ENCODE measurements at places on chromosomes 3 and 15.

GRCh38 chr3:168006584-168006983 lies 89.1 kb downstream of the GOLIM4 start:
- ATAC-seq = no peak

DNA sequence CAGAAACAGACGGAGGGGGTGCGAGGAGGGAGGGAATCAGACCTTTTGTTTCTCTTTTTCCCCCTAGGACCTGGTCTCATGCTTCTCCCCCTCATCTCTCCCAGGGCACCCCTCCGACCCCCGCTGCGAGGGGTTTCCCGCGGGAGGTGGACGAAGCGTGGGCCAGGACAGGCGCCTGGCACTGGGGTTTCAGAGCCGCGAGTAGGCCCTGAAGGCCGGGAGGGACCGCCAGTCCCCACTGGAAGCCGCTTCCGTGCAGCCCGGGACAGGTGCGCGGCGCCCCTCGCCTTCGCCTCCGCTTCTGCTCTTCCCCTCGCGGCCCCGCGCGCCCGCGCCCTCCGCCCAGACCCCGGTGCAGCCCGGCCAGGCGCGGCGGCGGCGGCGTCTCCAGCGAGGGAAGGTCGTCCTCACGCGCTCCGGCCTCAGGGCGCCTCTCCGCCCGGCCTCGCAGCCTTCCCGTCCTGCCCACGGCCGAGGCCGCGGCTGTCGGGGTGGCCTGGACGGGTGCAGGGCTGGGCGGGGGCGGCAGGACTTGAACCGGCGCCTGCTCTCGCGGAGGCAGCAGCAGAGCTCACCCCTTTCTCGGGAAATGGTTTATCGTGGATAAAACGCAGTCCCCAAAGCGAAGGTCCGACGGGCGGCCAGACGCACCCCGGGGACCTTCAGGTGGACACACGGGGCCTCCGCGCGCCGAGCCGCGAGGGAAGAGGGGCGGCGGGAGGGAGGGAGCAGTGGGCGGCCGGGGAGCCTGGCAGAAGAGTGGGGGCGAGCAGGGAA lies 31.5 kb upstream of the ADAMTS17 start:
- ATAC-seq = no peak

GRCh38 chr15:42736178-42736792 lies 643 bp downstream of the CDAN1 start:
- ATAC-seq = peak; percentile 32

- peak; percentile 77 for ATAC-seq
These were observed 225.6 kb upstream of the TLE3 start for GRCh38 chr15:70323111-70323851.

DNA sequence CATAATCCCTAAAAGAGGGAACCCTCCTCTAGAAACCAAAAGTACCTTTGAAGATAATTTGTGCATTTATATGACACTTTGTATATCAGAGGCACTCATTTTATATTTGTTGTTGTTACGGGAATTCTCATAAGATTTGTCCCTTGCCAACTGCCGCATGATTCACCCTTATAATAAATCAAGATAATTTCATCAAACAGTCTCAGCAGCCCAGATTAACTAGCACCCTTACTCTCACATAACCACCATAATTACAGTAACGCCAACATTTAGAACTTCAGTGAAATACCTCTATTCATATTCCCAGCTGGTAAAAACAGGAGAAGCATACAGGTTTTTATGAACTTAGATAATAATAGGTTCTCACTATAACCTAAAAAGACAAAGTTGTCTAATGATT lies 271.9 kb downstream of the LRRC3B start:
- no peak for ATAC-seq

DNA sequence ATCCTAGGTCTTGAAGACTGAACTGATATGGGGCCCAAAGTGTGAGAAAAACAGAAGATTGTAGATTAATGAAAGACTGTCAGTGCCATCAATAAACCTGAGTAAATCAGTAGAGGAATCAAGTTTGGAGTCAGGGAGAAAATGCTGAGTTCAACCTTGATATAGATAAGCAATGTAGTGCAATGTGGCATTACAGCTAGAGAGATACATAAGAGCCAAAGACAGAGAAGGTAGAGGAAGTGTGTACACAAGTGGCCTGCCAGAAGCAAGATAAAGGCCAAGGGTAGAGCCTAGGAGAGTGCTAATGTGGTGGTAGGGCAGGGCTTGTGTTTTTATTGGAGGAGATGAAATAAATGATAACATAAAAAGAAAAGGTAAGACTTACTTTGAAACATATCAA lies 26.0 kb upstream of the EID1 start:
- ATAC-seq = no peak

DNA sequence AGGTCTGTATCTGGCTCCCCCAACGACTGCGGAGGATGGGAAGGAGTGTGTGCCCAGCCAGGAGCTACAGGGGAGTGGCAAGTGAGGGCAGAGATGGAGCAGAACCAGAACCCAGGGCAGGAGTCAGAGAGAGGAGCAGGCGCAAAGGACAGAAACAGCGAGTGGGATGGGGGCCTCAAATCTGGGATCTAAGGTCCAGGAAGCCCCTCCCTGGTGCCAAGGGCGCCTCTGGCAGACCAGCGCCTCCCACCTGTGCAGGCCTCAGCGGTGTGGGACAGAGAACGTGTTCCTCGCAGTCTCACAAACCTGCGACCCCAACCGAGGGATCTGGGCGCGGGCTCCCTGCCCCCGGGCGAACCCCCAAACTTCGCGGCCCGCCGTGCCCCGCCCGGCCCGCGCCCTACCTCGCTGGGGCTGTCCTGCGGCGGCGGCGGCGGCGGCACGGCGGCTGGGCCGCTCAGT lies 301 bp downstream of the PCBP4 start:
- ATAC-seq = peak; percentile 2

DNA sequence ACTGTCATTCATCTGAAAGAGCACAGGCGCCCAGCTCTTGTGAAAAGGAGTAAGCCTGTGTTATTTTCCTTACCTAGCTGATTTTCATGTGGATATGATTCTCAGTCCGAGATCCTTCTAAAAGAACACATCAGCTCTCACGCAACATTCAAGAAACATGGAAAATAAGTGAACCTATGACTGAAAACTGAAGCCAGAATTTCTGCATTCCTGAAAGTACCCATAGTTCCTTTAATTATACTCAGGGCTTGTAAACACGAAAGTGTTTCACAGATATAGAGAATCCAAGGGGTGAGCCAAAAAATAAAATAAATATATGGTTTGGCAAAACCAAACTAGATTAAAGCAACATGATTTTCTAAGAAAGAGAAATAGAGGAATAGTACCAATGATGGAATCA lies 100.8 kb upstream of the CHMP2B start:
- ATAC-seq = no peak

GRCh38 chr15:31444844-31445243 lies 118.2 kb downstream of the KLF13 start:
- ATAC-seq = no peak

- ATAC-seq = no peak
These were observed 2.5 kb downstream of the HIGD1A start for GRCh38 chr3:42801784-42802183.

DNA sequence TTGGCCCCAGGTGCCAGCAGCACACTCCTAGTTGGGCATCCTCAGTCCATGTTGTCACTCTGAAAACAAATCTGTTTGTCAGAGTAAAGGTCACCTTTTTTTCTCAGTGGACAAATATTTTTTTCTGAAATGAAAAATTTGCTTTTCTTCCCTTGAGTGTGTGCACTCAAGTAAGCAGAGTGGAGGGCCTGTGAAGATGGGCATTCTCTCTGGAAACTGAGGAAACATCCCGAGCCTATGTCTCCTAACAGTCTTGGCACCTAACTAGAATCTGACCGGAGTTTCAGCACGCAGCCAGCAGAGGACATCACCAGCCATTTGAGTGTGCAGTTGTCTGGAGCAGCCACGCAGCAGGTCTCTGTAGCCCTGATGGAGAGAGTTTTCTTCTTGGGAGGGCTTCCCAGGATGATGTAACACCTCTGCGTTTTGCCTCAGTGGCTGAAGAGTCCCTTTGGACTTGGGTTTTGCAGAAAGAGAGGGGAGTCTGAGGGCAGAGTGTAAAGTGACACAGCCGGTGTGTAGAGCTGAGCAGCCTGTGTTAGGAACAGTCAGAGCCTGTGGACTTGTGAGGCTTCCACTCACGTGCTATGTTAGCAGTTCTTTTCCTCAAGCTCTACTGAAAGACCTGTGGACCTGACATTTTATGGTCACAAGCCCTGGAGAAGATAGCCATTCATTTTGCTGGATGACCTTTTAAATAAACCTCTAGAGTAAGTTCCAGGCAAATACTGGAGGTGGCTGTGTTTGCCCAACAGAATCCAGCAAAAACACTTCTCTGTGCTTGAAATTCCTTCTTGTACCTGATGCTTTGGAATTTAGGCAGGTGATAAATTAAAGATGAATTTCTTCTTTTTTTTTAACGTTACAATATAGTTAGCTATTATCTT lies 51.6 kb downstream of the ABHD2 start:
- ATAC-seq = no peak

- ATAC-seq = no peak
These were observed 32.8 kb downstream of the PLSCR1 start for GRCh38 chr3:146511402-146512134.

DNA sequence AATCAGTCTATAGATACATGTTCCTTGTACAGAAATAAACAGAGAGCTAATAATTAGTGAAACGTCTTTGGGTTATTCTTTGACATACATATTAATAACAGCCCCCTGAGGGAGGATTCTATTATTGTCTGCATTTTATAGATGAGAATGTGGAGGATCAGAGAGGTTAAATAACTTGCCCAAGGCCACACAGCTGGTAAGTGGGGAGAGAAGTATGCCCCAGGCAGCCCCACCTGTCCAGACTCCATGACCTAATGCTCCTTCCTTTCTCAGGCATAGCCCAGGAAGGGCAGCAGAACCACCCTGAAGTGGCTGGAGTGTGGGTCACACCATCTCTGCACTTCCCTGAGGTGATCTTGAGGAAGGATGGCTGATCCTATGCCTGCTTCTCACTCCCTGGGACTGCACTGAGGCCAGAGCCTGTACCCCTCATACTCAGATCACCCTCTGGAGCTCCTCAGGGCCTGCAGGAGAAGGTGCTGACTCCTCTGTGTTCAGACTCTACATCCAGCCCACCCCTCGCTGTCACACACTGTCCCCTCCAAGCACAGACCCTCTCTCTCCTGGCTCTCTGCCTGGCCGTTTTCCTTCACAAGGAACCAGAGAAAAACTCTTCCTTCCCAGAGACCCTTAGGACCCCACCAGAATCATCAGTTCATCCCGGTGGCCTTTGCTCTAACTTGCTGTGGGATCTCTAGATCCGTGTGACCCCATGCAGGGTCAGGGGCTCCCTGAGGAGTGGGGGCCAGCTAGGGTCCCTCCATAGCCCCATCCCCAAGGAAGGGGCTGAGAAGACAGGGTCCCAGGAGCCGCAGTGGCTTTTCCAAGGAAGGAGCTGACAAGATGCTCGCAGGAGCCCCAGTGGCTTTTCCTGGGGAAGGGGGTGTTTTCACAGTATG lies 4.4 kb upstream of the HHATL start:
- no peak for ATAC-seq

- ATAC-seq = no peak
These were observed 103.3 kb downstream of the SMAD6 start for GRCh38 chr15:66805202-66805885.

- no peak for ATAC-seq
These were observed 8.1 kb downstream of the CPN2 start for GRCh38 chr3:194342861-194343560.

- ATAC-seq = peak; percentile 63
These were observed 53.4 kb downstream of the FOXB1 start for GRCh38 chr15:60057554-60057953.

- ATAC-seq = peak; percentile 78
These were observed 6.4 kb downstream of the CADM2 start for GRCh38 chr3:84965141-84965540.

DNA sequence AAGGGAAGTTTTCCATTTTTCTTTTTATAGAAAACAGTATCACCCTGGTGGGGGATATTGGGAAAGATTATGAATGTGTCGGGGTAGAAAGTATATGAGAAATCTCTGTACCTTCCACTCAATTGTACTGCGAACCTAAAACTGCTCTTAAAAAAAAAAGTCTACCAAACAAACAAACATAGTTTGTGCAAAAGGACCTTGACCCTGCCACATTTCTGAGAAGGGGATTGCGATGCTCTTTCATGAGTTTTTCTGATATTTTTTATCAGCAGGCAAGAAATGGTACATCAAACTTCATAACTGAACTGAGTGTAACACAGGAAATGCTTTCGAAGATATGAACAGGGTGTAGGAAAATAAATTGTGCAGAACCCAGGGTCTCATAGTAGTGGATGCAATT lies 286.0 kb downstream of the WDR72 start:
- ATAC-seq = no peak

GRCh38 chr15:81326466-81327212 lies 2.7 kb upstream of the STARD5 start:
- no peak for ATAC-seq

DNA sequence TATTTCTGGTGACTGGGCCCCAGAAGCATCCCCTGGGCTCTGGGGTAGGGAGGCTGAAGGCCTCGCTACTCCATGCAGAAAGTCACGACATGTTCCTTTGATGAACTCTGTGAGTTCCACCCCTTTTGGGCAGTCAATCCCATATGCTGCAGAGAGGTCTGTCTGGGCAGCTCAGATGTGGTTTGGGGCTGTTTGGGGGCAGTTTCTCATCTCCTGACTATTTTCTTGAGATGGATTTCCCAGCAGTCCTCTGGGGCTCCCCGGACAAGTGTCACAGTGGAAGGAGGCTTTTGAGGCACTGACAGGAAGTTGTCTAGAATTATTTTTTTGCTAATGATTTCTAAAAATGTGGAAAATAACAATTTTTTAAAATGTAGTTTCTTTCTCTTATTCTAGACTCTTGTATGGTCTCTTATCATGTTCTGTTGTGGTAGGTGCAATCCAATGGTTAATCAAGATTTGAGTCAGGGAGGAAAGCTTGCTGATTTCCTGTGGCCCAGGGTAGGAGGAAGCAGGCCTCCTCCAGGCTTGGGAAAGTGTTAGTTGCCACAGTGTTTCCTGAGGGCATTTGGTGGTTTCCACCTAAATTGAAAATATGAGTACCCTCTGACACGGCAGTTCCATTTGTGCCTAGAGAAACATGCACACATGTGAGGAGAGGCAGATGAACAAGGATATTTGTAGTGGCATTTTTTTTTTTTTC lies 19.9 kb upstream of the TATDN2 start:
- no peak for ATAC-seq

DNA sequence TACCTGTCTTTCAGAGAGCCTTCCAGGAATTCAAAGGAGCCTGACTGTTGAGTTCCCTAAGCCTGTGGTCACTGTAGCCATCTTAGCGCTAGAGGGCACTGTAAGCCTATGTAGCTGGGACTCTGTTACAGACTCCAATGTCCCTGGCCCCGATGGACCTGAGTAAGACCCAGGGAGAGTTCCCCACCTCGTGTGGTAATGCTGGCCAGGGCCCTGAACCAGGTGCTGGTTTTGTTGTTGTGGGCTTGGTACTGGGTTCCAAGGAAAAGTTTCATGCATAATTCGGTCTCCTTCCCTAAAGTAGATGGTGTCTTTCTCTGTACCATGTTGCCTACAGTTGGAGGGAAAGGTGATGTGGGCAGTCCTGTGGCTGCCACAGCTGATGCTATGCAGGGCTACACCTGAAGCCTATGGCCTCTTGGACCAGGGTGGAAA lies 32.4 kb downstream of the CDAN1 start:
- ATAC-seq = peak; percentile 84

GRCh38 chr3:14283092-14283812 lies 104.6 kb downstream of the LSM3 start:
- no peak for ATAC-seq
